Stimulated activated CD4-positive, alpha-beta T cell treated with anti-CD3 and anti-CD28 coated beads, Interleukin-4, amount 100 ng/mL, for 24 hours (primary cell): ENCODE measurements at places on chromosomes 2 and 18.

GRCh38 chr2:20401489-20401835 is 45.4 kb upstream of the RHOB start:
- DNase-seq = no peak

DNA sequence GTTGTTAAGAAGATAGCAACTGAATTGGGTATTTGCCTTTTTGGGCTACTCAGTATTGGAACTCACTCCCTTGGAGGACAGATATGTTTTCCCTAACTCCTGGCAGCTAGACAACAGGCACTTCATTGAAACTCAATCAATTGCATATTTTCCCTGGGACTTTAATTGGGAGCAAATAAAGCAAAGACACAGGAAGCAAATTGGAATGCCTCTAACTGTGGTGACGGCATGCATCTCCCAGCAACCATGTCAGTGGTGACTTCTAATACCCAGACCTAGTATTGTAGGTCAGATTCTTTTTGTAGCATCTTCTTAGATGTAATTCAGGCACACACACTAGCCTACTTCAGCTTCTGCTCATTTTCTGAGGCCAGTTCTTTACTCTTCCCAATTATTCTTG is 164.2 kb upstream of the SETBP1 start:
- DNase-seq = no peak

DNA sequence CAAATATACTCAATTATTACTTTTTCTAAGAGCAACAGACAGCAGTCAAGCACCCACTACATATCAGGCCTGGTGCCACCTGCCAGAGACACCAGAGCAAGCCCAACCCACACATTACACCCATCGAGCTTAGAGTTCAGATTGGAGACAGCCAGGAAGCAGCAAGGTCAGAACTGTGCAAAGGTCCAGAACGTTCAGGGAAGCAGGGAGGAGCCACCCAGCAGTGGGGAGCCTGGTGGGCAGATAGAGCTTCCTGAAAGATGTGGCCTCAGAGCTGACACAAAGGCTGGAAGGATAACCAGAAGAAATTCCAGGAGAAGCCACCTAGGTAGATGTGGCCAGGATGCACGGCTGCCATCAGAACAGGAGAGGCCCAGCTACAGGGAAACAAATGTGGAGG is 440.5 kb upstream of the ID2 start:
- no peak for DNase-seq

DNA sequence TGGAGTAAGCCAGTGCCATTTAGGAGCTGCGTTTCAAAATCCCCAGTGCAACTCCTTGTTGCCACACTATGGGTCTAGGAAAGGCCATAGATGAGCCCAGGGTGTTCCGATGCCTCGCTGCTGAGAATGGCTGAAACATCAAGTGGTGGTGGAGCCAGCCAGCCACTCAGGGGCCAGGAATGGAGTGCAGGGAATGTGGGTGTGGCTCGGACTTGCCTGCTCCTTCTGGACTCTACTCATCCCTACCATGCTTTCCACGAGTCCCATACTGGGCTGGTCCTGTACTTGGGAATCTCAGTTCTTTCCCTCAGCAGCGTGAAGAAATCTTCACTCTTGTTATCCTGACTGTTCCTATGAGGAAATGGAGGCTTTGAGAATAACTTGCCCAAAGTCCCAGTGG is 143.5 kb downstream of the INSIG2 start:
- DNase-seq = no peak

- no peak for DNase-seq
Observed at GRCh38 chr18:9824474-9824832, 61.3 kb upstream of the TXNDC2 start.

- DNase-seq = no peak
Observed at GRCh38 chr2:59080451-59081181, 839.5 kb upstream of the FANCL start.

GRCh38 chr18:59387687-59388565 is 28.9 kb upstream of the LMAN1 start:
- DNase-seq = no peak

- DNase-seq = no peak
Observed at GRCh38 chr2:157800838-157801495, 75.2 kb downstream of the ACVR1 start.

DNA sequence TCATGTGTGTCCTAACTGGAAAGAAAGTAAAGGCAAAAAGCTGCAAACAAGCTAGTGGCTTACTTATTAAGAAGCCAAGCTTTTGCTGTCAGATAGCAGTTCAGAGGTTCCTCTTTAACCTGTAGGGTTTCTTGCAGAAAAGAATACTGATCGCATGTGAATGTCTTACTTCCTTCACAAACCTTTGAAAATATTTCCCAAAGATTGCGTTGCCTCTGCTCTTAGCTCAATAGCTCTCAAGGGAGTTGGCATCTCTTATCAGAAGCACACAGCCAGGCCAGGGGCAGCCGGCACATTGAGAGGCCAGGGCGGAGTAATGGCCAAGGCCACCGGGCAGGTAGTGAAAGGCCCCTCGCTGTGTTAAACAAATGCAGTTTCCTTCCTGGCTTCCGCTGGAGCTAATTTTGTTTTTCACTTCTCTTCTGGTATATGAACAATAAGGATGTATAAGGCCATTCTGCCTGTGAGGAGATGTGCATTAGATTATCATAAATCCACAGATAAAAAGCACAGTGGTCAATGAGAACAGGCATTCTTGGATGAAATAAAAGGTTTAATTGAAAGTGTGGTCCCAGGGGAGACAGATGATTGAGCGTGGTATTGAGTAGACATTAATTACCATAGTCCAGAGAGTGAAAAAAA is 542.4 kb upstream of the NRP2 start:
- DNase-seq = no peak

DNA sequence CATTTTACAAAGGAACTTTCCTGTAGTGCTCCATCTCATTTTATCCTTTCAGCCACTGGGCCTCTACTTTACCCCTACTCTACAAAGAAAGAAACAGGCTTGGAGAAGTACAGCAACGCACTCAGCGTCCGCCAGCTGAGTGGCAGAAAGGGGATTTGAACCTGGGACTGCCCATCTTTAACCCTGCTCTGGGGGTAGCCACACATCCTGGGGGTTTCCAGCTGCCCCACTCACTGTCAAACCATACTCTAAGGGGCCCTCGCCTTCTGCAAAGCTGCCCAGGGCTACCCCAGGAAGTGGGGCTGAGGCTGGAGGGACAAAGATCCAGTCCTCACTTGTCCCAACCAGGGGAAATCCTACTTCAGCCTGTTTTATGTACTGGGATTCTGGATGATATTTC is 17.9 kb downstream of the HS1BP3 start:
- DNase-seq = no peak

- no peak for DNase-seq
Observed at GRCh38 chr18:34650121-34650545, 60.0 kb upstream of the DTNA start.

- DNase-seq = no peak
Observed at GRCh38 chr2:149169656-149170055, 131.2 kb downstream of the LYPD6B start.

- DNase-seq = no peak
Observed at GRCh38 chr2:171794918-171795317, 99.1 kb downstream of the SLC25A12 start.

- DNase-seq = peak; percentile 48
Observed at GRCh38 chr18:13217466-13217961, 1.0 kb upstream of the LDLRAD4 start.
